Type B pancreatic cell (in vitro differentiated cells): ENCODE measurements at places on chromosomes 5 and 9.

- no peak for DNase-seq
Measured at GRCh38 chr5:66828046-66828547, 231.9 kb downstream of the MAST4 start.

DNA sequence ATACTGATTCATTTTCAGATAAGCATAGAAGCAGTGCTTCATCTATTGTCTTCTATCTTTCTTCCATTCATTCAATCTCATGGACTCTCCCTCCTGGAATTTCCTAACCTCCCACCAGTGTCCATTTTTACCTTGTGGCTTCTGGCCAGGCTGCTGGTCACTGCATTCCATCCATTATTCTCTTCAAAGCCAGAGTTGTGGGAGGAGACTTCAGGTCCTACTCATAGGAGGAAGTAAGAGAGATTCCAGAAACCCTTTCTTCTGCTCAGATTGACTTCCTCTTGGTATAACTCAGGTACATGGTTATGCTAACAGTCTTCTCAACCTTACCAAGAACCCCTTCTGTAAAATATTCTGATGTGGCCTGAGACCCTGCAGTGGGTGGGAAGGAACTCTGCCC lies 153.3 kb upstream of the SLC12A2 start:
- DNase-seq, result no peak

- DNase-seq, result no peak
Measured at GRCh38 chr9:69176471-69177171, 2.5 kb downstream of the TJP2 start.

DNA sequence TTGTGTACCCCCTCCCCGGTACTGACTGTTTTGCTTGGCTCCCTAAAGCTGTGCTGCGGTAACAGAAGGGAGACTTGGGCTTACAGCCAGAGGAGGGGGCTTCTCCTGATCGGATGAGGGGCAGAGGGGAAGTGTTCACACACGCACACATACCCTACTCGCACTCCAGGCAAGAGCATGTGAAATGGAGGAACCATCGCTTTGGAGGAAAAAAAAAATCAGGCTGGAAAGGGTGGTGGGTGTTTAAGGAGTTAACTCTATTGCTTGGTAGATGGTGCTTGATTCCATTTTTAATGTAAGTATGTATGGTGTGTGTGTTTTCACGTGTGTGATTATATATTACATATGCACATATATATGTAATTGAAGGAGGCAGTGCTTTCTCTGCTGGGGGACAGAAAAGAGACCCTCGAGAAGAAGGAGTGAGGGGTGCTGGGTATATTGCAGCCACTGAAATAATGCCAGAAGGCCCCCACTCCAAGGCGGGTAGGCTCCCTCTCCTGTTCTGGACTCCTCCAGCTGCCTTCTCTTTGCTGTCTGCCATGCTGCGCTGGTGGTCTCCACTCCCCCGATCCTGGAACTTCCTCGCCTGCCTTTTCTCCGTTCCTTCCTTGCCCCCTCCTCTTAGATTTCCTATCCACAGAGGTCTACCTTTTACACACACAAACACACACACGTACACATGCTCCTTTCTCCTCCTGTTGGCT lies 721 bp downstream of the GRIA1 start:
- DNase-seq, result no peak

- DNase-seq, result no peak
Measured at GRCh38 chr9:121770415-121771273, 119.2 kb downstream of the DAB2IP start.

GRCh38 chr5:171122372-171122771 lies 186.7 kb upstream of the TLX3 start:
- no peak for DNase-seq

GRCh38 chr5:42250-42649 lies 49.7 kb upstream of the PLEKHG4B start:
- no peak for DNase-seq

DNA sequence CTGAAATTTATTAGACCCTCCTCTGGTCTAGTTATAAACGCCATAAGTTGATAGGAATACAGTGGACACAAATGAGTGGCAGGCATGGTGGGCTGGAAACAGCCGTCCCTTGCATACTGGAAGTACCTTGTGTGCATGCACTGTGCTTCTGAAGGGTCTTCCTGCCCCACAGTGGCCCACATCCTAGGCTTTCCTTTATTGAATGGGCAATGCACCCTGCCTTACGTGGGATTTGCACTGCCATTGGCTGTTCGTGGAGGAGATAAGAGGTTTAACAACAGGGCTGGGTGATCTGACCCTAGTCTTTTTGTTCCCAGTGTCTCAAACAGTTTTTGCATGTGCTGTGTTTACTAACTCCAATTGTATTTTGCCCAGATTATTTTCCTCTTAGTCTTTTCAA lies 480.8 kb downstream of the GADD45G start:
- no peak for DNase-seq

DNA sequence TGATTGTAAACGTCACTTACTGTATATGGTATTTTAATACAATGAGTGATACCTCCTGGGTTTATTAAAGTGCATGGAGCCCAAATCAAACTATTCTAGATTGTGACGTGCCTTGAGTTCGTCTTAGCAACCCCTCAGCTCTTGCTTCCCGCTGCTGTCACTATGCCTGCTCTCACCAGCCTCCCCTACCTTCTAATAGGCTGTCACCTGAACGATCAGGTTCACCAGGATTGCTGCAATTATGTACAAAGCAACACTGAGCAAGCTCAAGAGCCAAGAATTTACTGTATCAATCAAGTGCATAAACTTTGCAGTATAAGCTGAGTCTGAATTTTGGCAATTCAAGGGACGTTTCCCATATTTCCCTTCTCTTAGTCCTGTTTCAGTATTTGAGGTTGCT lies 3.0 kb downstream of the LECT2 start:
- DNase-seq, result no peak

DNA sequence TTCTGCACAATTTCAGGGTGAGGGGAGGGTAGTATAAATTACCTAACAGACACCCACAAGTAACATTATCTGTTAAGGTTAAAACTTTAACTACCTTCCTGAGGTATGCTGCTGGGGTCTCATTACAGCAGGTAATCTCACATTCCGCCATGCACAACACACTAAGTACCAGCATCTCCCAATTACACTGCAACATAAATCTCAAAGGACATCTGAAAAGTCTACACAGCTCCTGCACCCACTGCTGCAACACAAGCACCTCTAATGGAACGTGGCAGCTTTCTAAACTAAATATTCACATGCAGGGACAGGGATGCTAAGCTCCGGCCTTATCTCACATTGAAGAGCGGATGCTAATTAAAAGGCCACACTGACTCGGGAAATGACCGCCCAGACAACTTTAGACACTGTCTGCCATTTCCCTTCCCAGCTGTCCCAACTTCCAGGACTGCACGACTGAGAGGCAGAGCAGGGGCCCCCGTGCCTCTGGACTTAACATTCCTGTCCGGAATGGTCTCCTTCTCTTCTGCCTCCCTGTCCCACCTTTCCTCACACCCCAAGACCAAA lies 45.9 kb downstream of the PSMB7 start:
- DNase-seq, result peak; percentile 42
